ENCODE measurements at places on chromosomes 7 and 10.

DNA sequence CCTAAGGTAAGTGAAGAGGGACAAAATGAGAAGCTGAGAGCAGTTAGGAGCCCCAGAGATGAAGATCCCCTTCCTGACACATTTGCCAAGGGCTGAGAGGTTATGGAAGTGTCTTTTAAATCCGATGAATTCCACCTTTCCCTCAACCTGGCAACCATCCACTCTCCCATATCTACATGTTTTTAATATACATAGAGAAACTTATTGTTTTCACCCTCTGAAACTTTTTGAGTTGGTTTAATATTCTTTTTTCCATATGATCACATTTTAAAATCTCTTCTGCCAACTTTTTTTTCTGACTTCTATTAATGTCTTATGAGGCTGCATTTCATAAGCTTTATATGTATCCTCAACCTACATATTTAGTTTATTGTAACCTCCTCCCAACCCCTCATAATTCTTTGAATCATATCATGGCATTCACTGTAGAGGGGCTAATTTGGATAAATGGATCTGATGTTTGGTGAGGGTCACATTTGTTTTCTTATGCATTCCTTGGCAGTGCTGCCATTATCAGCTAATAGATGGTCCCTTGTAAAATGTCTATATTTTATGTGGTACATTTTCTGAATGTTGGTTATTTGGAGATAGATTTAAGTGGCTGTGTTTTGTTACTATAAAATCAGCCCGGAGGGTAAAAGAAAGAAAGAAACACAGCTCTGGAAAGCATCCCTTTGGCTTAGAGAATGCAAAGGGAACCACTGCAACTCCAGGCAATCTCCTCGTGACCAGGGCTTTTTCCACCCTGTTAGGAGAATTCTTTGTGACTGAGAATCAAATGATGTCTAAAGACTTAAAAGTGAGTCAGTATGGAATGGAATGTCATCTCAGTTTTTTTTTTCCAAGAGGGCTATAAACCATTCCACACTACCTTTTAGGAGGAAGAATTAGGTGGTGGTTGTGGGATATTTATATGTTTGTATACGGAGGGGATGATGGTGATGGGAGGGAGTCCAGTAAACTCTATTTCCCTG, 334.4 kb downstream of the SUGCT start:
- peak; percentile 2 for DNase-seq

- DNase-seq = no peak
Observed at GRCh38 chr10:105840288-105840770, 1199.2 kb downstream of the SORCS3 start.

DNA sequence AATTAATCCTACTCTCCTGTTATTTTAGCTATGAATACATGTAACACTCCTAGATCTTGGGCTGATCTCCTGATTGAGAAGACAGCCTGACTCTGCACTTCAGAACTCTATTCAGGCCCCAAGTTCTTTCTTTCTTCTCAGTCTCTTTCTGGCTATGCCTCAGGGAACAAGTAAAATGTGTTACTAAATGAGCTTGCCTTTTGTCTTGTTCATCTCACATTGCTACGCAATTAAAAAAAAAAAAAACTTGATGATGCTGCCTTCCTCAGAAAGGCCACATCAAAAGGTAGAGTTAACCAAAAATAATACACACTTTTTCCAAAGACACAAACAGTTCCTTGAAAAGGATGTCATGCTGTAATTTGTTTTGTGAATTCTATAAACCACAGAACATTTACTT, 258.1 kb downstream of the TWIST1 start:
- peak; percentile 39 for DNase-seq

GRCh38 chr10:105068497-105068896, 427.4 kb downstream of the SORCS3 start:
- DNase-seq = peak; percentile 73

GRCh38 chr7:156886020-156886795, 6.8 kb downstream of the LMBR1 start:
- DNase-seq = no peak

DNA sequence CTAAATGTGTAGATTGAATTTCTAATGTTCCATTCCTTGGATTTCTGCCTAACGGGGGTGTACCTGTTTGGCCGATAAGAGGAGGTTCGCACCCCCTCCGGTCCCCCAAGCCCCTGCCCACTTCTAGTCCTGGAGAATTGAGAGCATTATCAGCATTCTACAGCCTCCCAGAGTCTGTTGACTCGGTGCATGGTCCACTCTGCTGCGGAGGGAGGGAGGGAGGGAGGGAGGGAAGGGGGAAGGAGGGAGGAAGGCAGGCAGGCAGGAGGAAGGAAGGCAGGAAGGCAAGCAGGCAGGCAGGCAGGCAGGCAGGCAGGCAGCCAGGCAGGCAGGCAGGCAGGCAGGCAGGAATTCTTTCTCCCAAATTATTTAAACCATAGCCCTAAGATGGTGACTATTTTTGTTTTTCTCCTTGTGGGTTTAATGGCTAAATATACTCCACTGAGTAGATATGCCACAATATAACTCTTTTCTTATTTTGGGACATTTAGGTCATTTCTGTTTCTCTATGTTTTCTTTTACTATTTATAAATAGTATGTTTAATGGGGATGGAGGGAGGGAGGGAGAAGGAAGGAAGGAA, 69.5 kb upstream of the CHST15 start:
- no peak for DNase-seq

DNA sequence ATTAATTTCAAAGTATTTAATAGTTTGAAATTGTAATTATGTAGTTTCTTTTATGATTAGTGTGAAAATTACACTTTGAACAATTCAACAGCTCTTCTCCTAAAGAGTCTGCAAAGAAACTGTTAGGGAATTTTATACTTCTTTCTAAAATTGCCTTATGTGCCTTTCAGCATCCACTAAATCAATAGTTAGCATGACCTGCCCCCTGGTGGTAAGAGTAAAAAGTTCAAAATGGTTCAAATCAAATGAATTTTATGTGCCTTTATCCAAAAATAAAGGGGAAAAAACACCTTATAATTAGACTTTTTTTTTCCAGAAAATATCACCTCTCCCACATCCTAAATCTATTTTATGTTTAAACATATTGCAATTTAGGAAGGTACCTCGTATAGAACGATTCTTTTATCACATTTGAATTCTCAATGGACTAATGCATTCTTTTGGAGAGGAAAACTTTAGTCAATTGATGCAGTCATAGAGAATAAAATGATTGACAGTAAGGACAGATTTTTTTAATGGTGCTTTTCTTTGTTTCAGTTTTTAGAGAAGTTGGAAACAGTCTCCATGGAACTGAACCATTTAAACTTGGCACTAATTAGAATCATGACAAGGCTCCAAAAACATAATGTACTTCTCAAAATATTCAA, 163.7 kb downstream of the SEMA3D start:
- DNase-seq = peak; percentile 46

DNA sequence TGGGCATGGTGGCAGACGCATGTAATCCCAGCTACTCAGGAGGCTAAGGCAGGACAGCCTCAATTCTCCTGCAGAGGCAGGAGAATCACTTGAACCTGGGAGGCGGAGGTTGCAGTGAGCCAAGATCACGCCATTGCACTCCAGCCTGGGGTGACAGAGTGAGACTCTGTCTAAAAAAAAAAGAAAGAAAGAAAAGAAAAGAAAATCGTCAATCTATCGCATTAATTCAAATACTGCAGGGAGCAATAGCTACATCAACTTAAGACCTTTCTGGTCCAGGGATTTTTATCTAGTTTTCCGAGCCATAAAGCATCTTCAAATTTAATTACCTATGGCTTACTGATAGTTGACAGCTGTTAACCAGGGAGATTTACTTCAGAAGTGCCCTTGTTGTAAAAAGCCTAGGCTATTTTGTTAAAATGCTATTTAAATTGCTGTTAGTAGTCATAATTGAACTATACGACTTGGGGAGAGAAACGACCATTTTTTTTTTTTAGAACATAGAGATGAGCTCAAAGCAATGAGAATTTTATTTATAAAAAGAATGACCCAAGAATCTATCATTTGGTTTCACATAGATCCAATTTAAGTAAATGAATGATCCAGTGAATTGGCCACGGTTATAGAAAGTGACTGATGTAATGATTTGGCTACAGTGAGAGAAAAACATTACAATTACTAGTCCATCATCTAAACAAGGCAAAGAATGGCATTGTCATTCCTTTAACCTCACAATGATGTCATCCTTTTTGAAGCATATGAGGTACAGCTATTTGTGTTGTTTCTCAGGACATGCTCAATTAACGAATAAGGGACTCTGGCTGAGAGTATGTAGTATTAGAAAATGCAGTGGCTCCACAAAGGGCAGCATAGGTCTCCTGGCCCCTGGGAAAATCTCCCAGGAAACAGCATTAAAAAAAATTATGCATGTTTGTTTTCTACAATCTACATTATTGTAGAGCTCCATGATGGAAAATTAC, 85.3 kb downstream of the SEMA3C start:
- peak; percentile 28 for DNase-seq

- DNase-seq = no peak
Observed at GRCh38 chr7:27955011-27955410, 215.0 kb downstream of the TAX1BP1 start.

DNA sequence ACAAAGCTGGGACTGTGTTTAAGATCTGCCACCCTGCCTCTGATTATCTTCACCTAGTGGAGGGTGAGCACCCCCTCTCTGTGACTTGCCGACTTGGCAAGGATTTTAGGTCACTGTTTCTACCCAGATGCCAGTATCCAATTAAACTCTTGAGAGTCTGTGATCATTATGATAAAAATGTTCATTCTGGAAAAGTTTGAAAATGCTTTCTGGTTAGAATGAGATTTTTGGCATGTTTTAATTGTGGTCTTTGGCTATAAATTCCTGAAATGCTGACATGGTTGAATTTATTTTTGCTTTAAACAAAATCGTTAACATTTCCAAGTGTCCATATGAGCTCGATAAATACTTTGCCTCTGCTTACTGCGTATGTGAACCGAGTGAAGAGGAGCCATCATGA, 221.4 kb downstream of the BICC1 start:
- no peak for DNase-seq

- DNase-seq = no peak
Observed at GRCh38 chr10:112880633-112881530, 69.2 kb upstream of the TCF7L2 start.

GRCh38 chr7:71705217-71705616, 573.3 kb downstream of the GALNT17 start:
- no peak for DNase-seq

- peak; percentile 48 for DNase-seq
Observed at GRCh38 chr7:96407427-96407826, 85.5 kb upstream of the SLC25A13 start.

GRCh38 chr10:61943674-61944378, 42.3 kb downstream of the ARID5B start:
- peak; percentile 87 for DNase-seq

DNA sequence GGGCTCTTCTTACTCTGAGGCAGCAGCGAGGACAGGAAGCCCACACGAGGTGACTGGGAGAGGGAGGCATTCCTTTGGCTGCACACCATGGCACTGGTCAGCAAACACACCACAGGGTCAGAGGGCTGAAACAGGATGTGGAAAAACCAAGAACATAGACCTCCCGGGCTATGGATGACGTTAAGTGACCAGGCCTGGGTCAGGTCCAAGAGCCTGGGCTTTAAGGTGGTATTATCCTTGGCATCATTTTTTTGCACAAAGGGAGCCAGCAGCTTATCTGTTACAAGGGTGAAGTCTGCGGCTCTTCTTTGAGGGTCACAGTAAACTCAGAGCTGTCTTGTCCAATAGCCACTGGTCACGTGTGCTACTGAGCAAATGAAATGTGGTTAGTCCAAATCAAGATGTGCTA, 7.0 kb downstream of the WDR91 start:
- no peak for DNase-seq

DNA sequence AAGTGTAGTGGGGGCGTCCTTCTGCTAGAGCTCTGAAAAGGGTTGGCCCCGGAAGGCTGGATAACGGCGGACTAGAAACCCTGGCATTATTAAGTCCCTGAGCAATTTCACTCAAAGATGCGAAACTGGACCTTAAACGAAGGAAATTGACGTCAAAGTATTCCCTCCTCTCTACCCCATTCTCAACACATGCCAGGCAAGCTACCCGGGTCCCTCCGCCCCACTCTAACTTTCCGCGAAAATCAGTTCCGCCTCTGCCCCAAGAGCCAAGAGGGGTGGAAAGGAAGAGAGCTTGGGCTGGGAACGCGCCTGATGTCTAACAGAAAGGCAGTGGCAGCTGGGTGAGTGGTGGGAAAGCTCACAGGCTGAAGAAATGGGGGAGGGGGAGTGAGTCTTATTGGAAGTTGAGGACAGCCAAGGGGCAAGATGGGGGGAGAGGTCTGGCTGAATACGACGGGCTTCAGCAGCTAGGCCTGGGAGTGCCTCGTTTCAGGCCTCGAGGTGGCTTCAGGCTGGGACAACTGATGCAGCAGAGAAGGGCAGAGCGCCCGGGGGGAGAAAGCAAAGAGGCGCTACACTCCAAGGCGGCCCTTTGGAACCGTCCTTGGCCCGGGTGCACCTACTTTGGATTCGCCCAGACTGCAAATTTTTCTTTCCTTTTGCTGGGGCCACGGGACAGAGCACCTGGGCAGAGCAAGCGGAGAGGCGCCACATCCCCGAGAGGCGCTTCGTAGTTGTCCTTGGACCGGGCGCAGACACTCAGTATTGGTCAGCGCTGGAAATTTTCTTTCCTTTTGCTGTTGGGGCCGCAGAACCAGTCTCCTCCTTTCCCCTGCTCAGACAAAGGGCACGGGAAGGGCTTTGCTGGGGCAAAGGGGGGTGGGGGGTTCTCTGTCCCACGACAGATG, 2.0 kb upstream of the FEZF1 start:
- no peak for DNase-seq

GRCh38 chr10:4786043-4786839, 39.8 kb upstream of the AKR1E2 start:
- DNase-seq = peak; percentile 77

- peak; percentile 67 for DNase-seq
Observed at GRCh38 chr10:93991596-93992284, 2.0 kb upstream of the PLCE1 start.

DNA sequence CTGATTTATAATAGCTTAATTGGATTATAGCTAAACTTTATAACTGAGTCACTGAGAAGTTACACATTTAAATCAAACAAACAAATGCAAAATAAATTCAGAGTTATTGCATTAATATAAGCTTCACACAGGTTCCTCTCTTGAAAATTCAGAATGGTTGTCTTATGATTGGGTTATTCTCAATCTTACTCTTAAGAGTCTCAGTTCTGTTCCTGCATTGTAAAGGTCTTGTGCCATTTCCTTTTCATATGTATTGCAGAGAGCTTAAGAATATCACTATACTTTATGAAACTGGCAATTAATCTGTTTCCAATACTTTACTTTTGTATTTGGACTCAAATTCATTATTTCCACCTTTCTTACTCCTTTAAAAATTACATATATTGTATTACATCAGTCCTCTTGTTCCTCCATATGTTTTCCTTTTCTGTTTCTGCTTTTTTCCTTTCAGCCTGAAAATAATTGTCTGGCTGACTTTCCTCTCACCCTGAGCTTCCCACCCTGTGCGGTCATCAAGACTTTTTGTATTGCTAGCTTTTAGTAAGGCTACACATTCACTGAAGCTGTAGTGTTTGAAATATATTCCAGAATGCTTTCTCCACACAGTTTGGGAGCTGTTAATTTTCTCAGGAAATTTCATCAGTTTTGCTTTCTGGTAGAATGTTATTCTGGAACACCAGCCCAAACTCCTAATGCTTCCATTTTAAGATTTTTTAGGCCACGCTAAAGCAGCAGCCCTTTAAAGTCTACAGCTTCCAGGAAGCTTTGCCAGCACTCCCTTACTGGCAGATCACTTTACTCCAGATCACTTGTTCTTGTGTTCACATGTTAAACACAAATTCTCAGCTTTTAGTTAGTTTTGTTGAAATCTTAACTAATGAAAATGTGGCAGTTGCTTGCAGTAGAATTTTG, 139.4 kb downstream of the KCND2 start:
- no peak for DNase-seq

- DNase-seq = peak; percentile 46
Observed at GRCh38 chr10:120735773-120736371, 115.3 kb upstream of the WDR11 start.

GRCh38 chr10:124482236-124482800, 20.7 kb downstream of the LHPP start:
- no peak for DNase-seq

Data from bronchial epithelial cell (primary cell).